ENCODE measurements at places on chromosomes 5 and 9. TPM values are rescaled to one million over a fixed set of nuclear protein-coding genes. Genes with fewer than 3 reads are reported as not detected.

The FOXD4L6 gene
- not detected for total RNA-seq

The CCL28 gene
- total RNA-seq = 7.6 TPM

The MYOT gene
- total RNA-seq = not detected

The NUTM2G gene
- total RNA-seq = not detected

The ZNF883 gene
- 0.29 TPM for total RNA-seq

The SOX30 gene
- total RNA-seq = 0.93 TPM

The PDE4D gene
- total RNA-seq = 49.3 TPM

The SLIT3 gene
- total RNA-seq = 2.1 TPM

The NR4A3 gene
- total RNA-seq = 11.9 TPM

The GRXCR2 gene
- not detected for total RNA-seq
